ENCODE measurements at places on chromosomes 1 and 21.

DNA sequence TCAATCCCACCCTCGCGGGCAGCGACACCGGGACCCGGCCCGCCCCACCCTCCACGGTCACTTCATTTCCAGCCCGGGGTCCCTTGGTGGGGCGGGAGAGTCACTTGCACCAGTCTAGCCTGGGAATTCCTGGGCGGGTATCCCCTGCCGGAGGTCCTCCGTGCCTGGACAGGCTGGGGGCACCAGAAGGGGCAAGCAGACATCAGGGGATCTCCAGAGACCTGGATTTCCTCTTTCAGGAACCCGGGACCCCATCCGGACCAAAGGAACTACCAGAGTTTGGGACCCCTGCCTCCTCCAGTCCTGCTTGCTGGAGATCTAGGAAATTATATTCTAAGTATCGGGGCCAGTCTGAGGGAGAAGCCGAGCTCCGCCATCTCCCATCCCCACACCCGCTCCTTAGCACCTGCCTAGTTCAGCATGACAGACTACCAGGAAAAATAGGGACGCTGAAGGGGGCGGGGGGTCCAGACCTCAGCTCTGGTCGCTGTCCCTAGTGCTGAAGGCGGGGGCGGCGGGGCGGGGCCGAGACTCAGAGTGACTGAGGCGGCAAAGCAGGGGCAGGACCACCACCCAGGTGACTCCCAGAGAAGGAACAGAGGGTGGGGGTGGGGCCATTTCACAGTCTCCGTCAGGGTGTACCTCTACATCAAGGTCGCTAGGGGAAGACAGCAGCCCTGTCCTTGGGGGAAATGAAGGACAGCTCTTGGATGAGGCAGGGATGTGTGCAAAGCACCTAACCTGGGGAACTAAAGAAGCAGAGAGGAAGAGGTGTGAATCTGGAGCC lies 832 bp downstream of the HCN3 start:
- peak; percentile 72 for DNase-seq

- DNase-seq: no peak
Measured at GRCh38 chr1:36068866-36069265, 15.0 kb upstream of the TEKT2 start.

DNA sequence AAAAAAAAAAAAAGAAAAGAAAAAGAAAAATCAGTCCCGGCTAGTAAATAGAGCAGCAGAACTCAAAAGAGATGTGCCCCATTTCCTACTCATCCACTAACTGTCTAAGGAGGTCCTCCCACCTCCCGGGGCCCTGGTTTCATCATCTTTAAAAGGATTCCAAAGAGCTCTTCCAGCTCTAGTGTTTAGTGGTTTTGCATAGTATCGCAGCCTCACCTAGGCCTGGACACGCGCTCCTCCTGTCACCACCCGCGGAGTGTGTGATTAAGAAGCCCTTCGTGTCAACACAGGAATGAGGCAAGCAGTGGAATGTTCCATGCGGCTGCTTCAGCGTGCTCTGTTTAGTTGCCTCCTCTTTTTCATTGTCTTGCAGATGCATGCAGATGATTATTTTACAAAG lies 49.0 kb downstream of the LBR start:
- DNase-seq: no peak

DNA sequence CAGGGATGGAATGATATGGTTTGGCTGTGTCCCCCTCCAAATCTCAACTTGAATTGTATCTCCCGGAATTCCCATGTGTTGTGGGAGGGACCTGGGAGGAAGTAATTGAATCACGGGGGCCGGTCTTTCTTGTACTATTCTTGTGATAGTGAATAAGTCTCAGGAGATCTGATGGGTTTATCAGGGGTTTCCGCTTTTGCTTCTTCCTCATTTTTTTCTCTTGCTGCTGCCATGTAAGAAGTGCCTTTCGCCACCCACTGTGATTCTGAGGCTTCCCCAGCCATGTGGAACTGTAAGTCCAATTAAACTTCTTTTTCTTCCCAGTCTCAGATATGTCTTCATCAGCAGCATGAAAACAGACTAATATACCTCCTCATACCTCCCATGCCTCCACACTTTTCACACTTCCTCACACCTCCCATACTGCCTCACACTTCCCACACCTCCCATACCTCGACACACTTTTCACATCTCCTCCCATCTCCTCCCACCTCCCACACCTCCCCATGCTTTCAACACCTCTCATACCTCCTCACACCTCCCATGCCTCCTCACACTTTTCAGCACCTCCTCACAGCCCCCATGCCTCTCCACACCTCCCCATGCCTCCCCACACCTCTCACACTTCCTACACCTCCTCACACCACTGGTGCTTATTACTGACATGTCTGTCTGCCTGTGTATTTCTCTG lies 21.3 kb downstream of the GPR137B start:
- DNase-seq: no peak

DNA sequence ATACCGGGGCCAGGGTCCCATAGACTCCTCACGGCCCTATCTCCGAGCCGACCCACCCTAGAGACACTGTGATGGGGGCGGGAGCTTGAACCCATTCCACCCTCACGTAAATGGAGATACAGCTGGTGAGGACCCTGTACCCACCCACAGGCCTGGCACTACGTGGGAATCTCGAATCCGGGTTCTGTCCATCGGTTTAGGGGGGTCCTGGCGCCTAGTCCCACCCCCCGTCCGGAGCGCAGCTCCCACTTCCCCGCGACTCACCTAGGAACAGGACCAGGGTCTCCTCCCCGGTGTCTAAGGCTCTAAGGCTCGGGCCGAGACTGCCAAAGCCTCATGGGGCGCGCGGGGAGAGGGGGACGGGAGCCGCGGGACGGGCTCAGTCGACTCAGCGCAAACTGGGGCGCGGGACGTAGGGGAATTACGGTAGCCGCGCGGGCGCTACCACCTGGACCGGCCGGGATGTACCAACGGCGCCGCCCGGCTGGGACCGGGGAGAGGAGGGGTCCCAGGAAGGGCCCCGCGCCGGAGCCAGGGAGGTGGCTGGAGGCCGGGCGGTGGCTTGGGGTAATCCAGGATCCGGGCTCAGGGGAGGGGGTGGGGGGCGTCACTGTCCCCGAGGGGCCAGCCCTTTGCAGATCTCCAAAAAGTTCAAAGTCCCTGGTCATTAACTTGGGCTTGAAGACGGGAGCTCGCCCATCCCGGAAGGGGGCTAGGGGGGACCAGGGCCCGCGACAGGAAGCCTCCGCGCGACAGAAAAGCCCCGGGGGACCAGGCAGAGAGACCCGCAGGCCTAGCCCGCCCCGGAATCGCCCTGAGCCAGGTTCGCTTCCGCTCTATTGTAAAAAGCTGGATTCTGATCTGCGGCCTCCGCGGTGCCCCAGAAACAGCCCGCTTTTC lies 1.0 kb downstream of the PLEKHG5 start:
- peak; percentile 51 for DNase-seq

- no peak for DNase-seq
Measured at GRCh38 chr1:71719330-71719729, 563.0 kb downstream of the NEGR1 start.

- no peak for DNase-seq
Measured at GRCh38 chr1:42359466-42359865, 21.1 kb upstream of the RIMKLA start.

DNA sequence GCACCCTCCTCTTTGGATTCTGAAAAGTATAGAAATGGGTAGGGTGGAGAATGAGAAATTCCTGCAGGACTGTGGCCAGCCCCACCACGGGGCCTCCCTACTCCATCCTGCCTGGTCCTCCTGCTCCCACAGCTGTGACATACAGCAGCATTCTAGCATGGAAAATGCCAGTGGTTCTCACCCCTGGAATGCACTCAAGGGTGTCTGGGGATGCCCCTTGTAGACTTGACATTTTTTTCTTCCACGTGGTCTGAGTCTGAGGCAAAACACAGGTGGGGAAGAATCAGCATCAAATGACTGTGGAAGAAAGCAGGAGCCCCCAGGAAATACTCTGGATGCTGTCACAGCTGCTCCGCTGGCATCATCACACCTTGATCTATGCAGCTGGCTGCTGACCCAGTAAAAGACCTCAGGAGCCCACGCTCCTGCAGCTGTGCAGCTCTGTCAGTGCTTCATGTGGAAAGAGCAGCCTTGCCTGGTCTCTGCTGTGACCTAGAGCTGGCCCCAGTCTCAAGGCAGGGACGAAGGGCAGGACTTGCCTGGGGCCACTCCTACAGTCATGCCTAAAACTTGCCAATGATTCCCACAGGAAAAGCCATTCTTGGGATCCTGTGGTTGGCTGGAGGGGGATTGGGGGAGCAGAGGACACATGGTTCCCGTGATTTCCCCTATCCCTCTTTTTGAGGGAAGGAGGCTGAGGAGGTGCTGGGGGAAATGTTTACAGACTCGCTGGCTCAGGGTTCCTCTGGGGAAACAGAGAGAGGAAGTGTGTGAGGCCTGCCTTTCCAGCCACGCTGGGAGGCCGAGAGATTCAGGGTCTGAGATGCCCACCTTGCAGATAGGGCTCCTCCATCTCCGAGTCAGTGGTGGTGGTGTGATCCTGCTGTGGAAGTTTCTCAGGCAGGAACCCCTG lies 10.8 kb upstream of the A3GALT2 start:
- no peak for DNase-seq

- DNase-seq: no peak
Measured at GRCh38 chr1:18160290-18160942, 52.8 kb downstream of the IGSF21 start.

DNA sequence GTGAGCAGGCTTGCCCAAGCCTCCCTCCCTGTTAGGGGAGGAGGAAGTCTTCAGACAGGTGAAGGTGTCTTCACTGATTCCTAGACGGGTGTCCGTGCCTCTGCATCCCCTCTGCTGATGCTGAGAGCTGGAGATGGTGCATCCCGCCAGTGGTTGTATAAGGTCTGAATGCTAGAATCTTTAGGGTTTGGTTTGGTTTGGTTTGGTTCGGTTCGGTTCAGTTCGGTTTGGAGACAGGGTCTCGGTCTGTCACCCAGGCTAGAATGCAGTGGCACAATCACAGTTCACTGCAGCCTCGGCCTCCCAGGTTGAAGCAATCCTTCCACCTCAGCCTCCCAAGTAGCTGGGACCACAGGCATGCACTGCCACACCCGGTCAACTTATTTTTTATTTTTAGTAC lies 153.6 kb downstream of the PGBD5 start:
- DNase-seq: no peak

GRCh38 chr1:186854102-186854501 lies 25.4 kb downstream of the PLA2G4A start:
- DNase-seq: no peak

DNA sequence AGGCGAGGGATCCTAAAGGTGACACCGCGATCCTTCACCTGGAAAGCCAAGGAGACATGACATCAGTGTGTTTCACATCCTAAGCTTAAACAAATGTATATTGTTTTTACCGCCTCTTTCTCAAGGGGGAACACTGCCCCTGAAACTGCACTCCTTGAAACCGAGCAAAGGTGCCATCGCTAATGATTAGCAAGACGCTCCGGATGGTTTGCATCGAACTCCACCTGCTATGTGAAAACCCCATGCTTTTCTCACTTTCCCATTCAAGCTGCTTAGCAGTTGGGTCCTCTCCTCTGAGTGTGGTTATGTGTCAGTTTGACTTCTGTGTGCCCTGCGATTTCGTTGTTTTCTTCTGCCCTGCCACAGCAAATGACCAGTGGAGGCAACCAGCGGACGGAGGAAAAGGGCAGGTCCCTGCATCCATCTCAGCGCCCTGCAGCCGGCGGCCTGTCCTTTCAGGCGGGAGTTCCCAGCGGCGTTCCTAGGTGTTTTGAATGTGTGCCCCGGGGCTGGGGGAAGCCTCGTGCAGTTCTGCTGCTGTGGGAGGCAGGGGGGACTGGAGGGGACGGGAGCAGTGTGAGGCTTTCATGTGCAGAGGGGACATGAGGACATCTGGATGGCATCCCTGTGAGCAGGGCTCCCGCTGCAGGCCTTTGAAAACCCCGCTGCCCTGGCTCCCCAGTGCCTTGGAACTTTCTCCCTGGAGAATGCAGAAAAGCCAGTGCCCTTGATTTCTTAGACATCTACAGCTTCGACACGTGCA lies 16.1 kb downstream of the ZBTB18 start:
- no peak for DNase-seq

GRCh38 chr1:165265196-165265838 lies 91.2 kb downstream of the LMX1A start:
- DNase-seq: no peak

- DNase-seq: no peak
Measured at GRCh38 chr1:150180474-150180873, 30.8 kb downstream of the PLEKHO1 start.

- DNase-seq: no peak
Measured at GRCh38 chr21:46054451-46054881, 43.4 kb upstream of the COL6A2 start.

DNA sequence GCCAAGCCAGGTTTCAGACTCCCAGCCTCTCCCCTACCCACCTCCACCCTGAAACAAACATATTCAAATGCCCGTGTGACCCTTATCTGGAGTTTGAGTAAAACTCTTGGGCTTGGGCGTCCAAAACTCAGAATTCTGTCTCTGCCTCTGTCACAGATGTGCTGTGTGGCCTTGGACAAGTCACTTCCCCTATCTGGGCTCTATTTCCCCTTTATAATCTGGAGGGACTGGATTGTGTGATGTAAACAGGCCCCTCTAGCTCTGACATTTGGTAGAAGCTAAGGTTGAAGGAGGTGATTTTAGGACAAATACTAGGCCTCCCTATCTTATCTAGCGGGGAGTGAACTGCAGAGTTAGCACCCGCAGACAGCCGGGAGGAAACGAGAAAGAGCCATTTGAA lies 67.5 kb downstream of the IGSF21 start:
- DNase-seq: no peak

DNA sequence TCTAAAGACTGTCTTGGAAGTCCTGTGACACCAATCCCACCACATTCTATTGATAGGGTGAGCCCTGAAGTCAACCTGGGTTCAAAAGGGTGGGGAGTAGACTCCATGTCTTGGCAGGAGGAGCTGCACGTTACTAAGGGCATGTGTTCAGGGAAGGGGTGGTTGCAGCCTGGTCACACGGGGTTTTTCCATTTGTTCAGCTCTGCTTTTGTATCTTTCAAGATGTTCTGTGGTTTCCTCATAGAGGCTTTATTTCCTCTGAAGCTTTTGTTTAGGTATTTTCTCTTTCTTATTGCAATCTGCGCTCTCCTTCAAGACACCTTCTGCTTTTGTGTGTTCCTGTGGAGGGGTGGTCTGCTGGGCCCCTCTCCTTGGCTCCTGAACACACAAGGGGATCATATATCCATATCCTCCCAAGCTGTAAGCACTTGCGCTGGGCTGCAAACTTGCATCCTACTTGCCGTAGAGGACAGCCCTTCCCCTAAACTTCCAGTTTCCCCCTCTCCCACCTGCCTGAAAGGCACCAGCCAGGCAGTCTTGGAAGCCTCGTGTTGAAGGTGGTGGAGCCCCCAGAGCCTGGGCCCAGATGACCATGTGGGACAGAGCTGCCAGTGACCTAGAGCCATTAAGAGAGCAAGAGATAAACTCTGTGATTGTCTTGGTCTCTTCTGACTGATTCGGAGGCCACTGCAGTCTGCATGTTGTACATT lies 62.5 kb upstream of the TRAPPC10 start:
- no peak for DNase-seq

GRCh38 chr1:195766709-195767108 lies 841.5 kb downstream of the KCNT2 start:
- no peak for DNase-seq

DNA sequence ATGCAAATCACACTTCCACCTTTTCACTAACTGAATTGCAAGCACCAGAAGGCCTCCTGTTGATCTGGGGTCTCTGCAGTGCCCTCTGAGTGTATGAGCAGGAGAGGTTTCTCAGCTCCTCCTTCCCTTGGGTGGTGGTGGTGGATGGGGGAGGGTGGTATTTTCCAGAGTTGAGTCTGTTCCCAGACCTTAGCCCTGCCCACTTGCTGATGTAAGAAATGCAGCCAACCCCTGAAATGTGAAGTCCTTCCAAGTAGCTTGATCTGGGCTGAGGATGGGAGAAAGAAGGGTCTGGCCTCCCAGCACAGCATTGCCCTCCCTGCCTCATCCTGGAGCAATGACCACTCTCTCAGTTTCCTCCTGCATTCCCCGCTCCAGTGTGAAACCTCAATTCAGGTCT lies 6.3 kb upstream of the FOXD2 start:
- no peak for DNase-seq

Data from T-helper 2 cell treated with Interferon-gamma antibody and Interleukin-4, amounts not matched to agents 5 μg/mL and 100 μg/mL, for 36 hours (primary cell).